ENCODE measurements at places on chromosomes 7 and 10. TPM values are rescaled to one million over a fixed set of nuclear protein-coding genes. Genes with fewer than 3 reads are reported as not detected.

DNA sequence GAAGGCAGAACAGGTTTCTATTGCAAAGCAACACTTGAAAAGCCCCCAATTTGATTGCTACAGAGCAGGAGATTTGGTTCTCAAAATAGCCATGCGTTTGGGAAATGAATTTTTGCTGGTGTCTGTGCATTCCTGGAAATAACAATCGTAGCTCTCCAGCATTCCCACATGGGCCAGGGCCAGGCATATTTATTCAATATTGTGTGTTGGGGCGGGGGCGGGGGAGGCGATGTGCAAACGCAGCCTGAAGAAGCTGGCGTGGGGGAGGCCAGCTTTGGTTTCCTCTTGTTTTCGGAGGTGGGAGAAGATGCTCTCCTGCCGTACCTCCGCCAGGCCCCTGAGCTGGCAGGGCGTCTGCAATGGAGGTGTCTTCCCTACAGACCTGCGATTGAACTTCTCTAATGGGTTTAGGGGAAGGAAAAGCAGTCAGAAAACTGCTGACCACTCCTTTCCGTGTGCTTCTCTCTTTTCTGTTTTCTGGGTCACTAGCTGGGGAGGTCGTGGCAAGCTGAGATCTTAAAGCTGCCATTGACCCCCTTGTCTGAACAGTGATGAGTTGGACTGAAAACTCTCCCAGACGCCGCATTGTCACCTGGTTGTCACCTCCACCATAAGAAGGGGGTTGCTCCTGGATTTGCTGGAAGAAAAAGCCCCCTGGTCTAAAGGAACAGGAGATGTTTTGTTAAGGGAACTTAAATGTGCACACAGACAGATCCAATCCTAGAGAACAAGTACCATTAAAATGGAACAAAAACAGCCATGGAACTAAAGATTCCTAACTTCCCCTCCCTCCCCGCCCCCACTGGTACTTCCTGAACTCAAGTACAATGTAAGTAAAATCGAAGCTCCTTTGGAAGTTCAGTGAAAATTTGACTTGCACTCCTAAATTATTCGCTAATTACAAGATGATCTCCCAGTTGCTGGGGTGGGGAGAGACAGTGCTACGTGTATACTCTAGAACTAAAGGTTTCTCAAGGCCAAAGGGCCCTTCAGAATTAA, 56.4 kb upstream of the HABP2 start:
- H3K36me3 ChIP-seq, result no peaks in the 10 kb centered on the region
- no peak overlapping the region for H3K4me3 ChIP-seq
- DNase-seq, result no peak
- no peaks in the 10 kb centered on the region for H3K4me1 ChIP-seq

DNA sequence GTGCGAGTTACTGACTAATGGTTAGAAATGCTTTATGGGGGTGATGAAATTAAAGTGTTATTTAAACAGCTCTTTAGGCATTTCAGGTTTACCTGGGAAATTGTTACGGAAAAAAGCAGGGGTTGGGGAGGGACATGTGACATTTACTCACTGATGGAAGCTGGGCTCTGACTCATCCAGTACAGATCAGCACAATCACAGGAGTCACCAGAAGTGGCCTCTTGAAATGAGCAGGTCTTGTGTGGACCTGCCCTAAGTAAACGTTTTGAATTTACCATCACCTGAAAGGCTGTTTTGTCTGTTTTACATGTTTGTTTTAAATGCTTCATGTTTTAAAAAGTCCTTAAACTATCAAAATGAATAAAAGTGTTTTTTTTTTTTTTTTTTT, 2.3 kb downstream of the GLRX3 start:
- H3K4me3 ChIP-seq, result no peak overlapping the region
- peaks cover 75% of the 10 kb centered on the region for H3K4me1 ChIP-seq
- no peak overlapping the region for H3K27ac ChIP-seq
- H3K27me3 ChIP-seq, result no peaks in the 10 kb centered on the region
- H3K36me3 ChIP-seq, result no peaks in the 10 kb centered on the region
- no peak for DNase-seq

DNA sequence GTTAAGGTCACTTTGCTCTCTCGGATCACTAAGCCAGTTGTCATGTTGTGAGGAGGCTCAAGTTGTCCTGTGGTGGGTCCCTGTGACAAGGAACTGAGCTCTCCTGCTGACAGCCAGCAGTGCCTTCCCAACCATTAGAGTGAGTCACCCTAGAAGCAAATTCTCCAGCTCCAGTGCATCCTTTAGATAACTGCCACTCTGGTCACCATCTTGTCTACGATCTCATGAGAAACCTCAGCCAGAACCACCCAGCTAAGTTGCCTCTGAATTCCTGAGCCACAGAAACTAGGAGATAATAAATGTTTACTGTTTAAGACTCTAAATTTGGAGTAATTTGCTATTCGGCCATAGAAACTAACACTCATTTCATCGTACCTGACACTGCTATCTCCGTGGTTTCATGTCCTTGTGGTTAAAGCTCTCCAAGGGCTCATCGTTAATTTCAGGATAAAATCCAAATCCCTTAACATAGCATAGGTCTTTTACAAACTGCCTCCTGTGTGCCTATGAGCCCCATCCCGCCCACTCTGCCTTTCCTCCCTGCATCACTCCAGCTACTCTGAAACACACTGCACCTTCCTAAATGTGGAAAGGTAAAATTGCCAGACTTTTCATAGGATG, 56.5 kb upstream of the WIPF3 start:
- H3K36me3 ChIP-seq, result no peaks in the 10 kb centered on the region
- no peak overlapping the region for H3K27ac ChIP-seq
- no peak overlapping the region for H3K4me3 ChIP-seq
- H3K4me1 ChIP-seq, result peaks cover 9% of the 10 kb centered on the region
- DNase-seq, result no peak

- H3K36me3 ChIP-seq, result no peaks in the 10 kb centered on the region
- no peak overlapping the region for H3K27ac ChIP-seq
- H3K4me3 ChIP-seq, result no peak overlapping the region
- DNase-seq, result no peak
- H3K27me3 ChIP-seq, result peaks cover 36% of the 10 kb centered on the region
Measured at GRCh38 chr10:113743594-113743993, 7.9 kb upstream of the PLEKHS1 start.

DNA sequence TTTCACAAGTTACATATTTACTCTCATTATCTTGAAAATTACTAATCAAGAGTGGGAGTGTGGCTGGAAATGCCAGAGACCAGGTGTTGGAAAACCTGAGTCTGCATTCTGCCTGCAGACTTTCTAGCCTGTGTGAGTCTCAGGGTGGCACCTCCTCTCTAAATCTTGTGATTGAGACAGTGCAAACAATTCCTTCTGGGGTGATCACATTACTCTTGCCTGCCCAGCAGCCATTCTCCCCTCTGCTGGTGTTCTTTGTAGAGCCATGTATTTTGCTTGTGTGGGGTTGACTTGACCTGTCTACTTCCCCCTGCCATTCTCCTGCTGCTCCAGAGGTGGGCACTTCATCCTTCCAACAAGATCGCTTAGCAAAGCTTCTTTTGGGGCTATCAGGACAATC, 101.1 kb downstream of the RAPGEF5 start:
- H3K36me3 ChIP-seq, result no peaks in the 10 kb centered on the region
- no peak overlapping the region for H3K4me3 ChIP-seq
- no peaks in the 10 kb centered on the region for H3K27me3 ChIP-seq
- H3K4me1 ChIP-seq, result peaks cover 12% of the 10 kb centered on the region

DNA sequence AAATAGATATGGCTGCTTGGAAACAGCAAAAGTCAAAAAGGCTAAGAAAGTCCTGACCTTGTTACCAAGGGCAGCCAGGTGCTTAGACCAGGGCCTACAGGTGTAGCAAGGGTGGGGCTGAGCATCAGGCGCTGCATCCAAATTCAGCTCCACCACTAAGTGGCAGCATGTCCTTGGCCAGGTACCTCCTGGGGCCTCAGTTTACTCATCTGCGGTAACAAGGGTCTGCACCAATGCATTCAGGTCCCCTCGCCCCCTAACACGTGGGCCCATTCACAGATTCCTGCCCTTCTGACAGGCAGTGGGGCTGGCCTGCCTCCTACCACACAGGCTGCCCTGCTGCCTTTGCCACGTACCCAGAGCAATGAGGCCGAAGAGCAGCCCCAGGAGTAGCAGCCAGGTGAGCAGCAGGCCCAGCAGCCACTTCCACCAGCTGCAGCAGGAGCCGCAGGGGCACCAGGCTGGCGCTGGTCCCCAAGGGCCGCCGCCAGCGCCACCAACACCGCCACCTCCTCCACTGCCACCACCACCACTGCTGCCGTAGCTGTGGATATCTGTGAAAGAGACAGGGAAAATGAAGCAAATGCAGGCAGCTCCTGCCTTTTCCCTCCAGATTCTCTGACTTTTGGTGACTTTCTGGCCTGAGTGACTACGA, 28.9 kb downstream of the COL17A1 start:
- H3K36me3 ChIP-seq, result no peaks in the 10 kb centered on the region
- H3K27me3 ChIP-seq, result no peaks in the 10 kb centered on the region
- H3K4me3 ChIP-seq, result no peak overlapping the region
- no peaks in the 10 kb centered on the region for H3K4me1 ChIP-seq

DNA sequence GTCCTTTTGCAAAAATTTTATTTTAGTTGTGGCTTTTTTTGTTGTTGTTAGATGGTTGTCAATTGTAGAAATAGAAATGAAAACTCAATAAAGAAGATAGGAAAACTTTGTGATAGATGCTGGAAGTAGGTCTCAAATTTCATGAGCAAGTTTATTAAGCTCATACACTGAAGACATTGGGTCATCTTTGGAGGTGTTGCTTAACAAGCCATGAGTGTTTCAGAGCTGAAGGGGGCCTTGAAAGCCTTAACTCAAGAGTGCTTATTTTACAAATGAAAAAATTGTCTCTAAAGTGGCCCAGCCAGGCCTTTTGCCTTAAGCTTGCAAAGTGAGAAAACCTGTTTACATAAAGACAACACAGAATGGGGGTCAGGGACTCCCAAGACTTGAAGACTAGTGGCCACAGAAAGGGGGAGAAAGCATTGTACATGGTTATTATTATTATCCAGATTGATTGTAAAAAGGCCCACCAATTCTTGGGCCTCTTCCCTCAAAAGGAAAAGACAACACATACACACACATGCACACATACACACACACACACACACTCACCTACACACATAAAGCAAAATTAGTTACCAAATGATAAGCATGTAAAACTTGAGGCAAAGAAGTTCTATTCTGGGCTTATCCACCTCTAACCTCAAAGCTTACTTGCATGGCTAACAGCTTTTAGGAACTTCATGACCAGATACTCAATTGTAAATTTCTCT, 49.7 kb upstream of the GLCCI1 start:
- H3K4me1 ChIP-seq, result peaks cover 5% of the 10 kb centered on the region
- no peak overlapping the region for H3K4me3 ChIP-seq
- no peak for DNase-seq
- no peaks in the 10 kb centered on the region for H3K36me3 ChIP-seq
- H3K27ac ChIP-seq, result no peak overlapping the region

- H3K36me3 ChIP-seq, result no peaks in the 10 kb centered on the region
- peak; percentile 26 for DNase-seq
- peaks cover 28% of the 10 kb centered on the region for H3K4me1 ChIP-seq
- H3K27ac ChIP-seq, result no peak overlapping the region
Measured at GRCh38 chr10:30534465-30535144, 94.9 kb downstream of the LYZL2 start.

DNA sequence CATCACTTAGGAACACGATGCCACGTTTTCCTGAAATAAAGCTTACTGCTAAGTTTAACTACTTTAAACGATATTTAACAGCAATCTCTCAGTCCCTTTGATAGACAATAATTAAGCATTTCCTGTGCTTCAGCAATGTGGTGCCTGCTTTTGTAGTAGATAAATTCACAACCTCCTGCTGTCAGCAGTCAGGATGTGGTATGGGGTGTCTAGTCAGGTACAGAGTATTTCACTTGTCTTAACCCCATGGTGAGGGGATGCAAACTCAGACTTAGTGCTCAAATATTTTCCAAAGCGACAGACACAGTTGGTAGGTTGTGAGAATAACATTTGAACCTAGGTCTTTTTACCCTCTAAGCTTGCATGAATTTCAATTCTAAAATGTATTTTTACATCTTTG, 526.2 kb upstream of the PFKP start:
- H3K27me3 ChIP-seq, result peaks cover 8% of the 10 kb centered on the region
- no peak overlapping the region for H3K27ac ChIP-seq
- H3K4me3 ChIP-seq, result no peak overlapping the region
- no peak for DNase-seq
- H3K36me3 ChIP-seq, result no peaks in the 10 kb centered on the region

GRCh38 chr10:119379466-119380071, 162.9 kb downstream of the RGS10 start:
- peaks cover 93% of the 10 kb centered on the region for H3K4me1 ChIP-seq
- DNase-seq, result no peak
- H3K27me3 ChIP-seq, result no peaks in the 10 kb centered on the region
- peak overlapping the region; percentile 91 for H3K27ac ChIP-seq

DNA sequence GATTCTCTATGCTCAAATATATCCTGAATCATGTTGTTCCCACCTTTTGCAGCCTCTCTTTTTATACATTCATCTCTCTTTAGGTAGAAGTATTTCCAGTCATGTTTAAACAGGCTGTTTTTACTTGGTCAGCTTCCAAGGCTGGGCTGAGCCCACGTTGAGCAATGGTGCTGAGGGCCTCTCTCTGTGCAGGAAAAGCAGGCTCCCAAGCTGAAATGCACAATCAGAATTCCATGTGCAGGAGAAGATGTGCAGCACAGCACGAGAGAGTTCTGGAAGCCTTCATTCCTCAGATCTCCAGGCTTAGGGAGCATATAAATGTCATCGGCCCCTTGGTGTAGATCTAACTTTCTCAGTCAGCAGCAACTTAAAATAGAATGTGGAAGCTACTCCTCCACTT, 588.5 kb downstream of the TNS3 start:
- H3K4me1 ChIP-seq, result peaks cover 22% of the 10 kb centered on the region
- H3K4me3 ChIP-seq, result no peak overlapping the region
- no peak for DNase-seq
- H3K27me3 ChIP-seq, result no peaks in the 10 kb centered on the region
- no peaks in the 10 kb centered on the region for H3K36me3 ChIP-seq

GRCh38 chr10:17981766-17982380, 30.2 kb downstream of the SLC39A12 start:
- H3K27ac ChIP-seq, result no peak overlapping the region
- no peaks in the 10 kb centered on the region for H3K4me1 ChIP-seq
- no peaks in the 10 kb centered on the region for H3K36me3 ChIP-seq
- H3K27me3 ChIP-seq, result no peaks in the 10 kb centered on the region
- DNase-seq, result no peak

- H3K4me1 ChIP-seq, result peaks cover 26% of the 10 kb centered on the region
- H3K36me3 ChIP-seq, result no peaks in the 10 kb centered on the region
- H3K27ac ChIP-seq, result no peak overlapping the region
- H3K4me3 ChIP-seq, result no peak overlapping the region
- no peak for DNase-seq
- H3K27me3 ChIP-seq, result peaks cover 88% of the 10 kb centered on the region
Measured at GRCh38 chr7:108452707-108453106, 3.5 kb downstream of the NRCAM start.

AZGP1 gene
- 85.5 TPM for total RNA-seq

PLXDC2 gene
- total RNA-seq, result 16.6 TPM

NHLRC2 gene
- total RNA-seq, result 50.1 TPM

NUP205 gene
- 14.3 TPM for total RNA-seq

ANKRD26 gene
- total RNA-seq, result 14.0 TPM

IFIT1B gene
- not detected for total RNA-seq

SLC16A12 gene
- 2.0 TPM for total RNA-seq

UPF2 gene
- total RNA-seq, result 17.3 TPM

CAV1 gene
- 266 TPM for total RNA-seq

SLC25A40 gene
- total RNA-seq, result 27.0 TPM

IL2RA gene
- total RNA-seq, result 2.3 TPM

DOCK1 gene
- total RNA-seq, result 16.8 TPM
